ENCODE measurements at places on chromosomes 2 and 18. TPM values are rescaled to one million over a fixed set of nuclear protein-coding genes. Genes with fewer than 3 reads are reported as not detected.

Gene STARD6
- total RNA-seq: not detected

Gene BMP10
- total RNA-seq: not detected

Gene KLHL41
- 0.21 TPM for total RNA-seq

Gene KYNU
- total RNA-seq: 2.3 TPM

DNA sequence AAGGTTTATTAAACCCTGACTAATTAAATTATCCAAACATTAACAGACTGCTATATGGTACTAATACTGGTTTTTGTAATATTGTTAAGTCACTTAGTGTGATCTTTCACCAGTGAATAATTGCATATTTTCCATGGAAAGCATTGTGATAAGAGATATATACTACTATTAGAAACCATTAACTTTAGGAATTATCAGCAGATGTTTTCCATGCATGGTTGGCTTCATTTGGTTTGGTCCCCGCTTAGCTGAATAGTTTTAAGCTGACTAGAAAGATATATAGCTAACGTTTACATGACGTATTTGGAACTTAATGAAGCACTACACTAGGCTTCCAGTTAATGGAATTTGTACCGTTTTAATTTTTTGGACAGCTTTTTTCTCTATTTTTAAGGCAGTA lies 37.9 kb downstream of the LCLAT1 start:
- DNase-seq: no peak

DNA sequence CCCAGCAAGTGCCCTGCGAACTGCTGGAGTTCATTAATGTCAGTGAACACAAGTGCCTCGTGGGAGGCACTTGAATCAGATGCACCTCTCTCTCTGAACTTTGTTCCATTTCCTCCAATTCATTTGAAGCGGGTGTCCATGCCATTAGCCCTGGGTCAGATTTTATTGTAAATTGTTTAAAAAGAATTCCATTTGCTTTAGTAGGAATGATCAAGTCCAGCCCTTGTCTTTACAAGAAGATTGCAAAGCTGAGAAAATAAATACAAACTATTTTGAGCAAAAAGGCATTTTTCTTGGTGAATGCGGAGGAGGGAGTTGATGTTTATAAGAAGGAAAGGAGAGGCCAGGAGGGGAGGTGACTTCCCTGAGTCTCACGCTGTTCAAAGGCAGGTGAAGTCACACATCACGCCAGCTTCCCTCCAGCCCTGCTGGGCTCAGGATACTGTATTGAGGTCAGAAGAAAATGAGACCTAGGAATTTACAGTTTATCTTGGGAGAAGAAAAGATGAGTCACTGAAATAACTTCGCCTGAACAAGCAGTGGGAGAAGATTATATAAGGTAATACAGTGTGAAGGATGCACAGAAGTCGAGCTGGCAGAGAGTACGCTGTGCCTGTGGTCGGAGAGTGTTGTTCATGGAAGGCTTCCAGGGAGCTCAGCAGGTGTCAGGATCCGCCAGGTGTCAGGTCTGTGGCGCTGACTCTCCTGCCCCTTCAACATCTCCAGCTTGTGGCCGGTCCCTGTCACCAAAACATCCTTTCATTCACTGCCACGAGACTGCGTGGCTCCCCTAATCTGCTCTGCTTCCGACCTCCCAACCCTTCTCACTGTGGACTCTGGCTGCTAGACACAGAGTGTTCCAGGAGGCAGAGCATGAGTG lies 36.5 kb downstream of the EFR3B start:
- DNase-seq: no peak

- DNase-seq: no peak
Measured at GRCh38 chr2:100059638-100060037, 82.8 kb downstream of the AFF3 start.

DNA sequence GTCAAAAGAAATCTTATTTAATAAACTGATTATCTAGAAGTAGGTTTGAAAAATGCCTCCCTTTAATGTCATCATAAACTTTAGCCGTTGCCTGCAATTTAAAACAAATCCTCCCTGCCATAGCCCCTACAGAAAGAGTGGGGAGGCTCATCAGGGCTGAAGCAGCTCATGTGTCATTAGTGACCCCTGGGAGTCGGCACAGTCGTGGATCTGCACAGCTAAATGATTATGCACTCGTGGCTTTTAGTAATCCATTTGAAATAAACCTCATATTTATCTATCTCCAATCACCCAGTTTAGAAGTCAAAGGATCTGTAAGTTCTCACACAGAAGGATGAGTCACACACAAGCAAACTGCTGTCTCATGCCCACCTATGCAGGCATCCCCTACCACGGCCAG lies 277.3 kb downstream of the SS18 start:
- DNase-seq: no peak

GRCh38 chr2:46650556-46651001 lies 171.2 kb downstream of the TMEM247 start:
- peak; percentile 84 for DNase-seq

All from ascending aorta (tissue), 2 donors.